ENCODE measurements at places on chromosomes 6 and 20.

- peak; percentile 74 for DNase-seq
Measured at GRCh38 chr6:113854531-113855499, 2.3 kb upstream of the MARCKS start.

GRCh38 chr6:26195924-26196845 is 109.0 kb downstream of the HFE start:
- no peak for DNase-seq

DNA sequence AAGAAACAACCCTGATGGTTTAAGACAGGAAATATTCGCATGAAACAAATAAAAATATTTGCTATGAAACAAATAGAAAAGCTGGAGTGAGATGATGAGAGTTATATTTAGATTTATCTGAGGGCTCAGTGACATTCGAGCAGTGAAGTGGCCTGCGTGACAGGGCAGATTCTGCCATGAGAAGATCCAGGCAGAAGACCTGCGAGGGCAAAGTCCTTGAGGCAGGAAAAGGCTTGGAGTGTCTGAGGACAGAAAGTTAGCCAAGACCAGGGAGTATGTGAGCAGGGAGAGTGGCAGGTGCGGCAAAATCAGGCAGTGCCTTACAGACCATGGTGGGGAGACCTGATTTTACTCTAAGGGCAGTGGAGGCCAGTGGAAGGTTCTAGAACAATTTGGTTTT is 66.9 kb upstream of the RIN2 start:
- DNase-seq: no peak

GRCh38 chr6:154386848-154387717 is 30.5 kb upstream of the IPCEF1 start:
- DNase-seq: no peak

DNA sequence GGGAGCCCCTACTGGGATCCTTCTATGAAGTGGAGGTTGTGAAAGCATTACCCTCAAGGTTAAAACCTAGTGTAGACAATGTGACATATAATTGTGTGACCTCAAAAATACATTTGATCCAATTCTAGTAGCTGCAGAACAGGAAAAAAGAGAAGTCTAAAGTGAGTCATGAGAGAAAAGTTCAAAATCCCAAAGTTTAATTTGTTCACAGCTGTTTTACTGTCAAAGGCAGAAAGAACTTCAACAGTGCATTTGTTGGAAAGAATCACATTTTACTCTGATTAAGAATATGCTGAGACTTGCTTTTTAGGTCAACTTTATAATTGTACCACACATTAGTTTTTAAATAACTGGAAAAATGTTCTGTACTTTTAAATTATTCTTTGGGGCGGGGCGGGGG is 1027.4 kb upstream of the FLRT3 start:
- DNase-seq: no peak

- DNase-seq: peak; percentile 43
Measured at GRCh38 chr6:44128020-44128917, 915 bp downstream of the TMEM63B start.

- no peak for DNase-seq
Measured at GRCh38 chr20:19992996-19993908, 23.9 kb upstream of the NAA20 start.

DNA sequence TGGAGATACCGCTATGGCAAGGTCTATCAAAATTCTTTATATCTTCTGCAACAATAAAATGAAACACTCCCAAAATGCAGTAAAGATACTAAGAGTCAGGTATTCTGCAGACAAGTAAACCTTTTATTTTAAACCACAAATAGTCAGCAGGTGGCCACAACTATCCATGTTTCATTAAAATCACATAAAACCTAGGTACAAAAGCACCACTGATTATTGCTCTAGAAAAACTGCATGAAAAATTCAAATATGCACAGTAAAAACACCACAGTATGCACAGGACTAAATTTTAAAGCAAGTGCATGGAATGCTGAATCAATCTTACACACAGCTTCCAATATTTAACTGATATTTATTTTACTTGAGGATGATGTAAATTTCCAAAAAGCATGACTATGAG is 33.3 kb downstream of the HMGN3 start:
- no peak for DNase-seq

- DNase-seq: no peak
Measured at GRCh38 chr20:24979036-24979960, 13.3 kb downstream of the APMAP start.

GRCh38 chr6:4253604-4254231 is 118.3 kb upstream of the ECI2 start:
- no peak for DNase-seq

GRCh38 chr6:68328156-68328555 is 306.9 kb upstream of the ADGRB3 start:
- no peak for DNase-seq

DNA sequence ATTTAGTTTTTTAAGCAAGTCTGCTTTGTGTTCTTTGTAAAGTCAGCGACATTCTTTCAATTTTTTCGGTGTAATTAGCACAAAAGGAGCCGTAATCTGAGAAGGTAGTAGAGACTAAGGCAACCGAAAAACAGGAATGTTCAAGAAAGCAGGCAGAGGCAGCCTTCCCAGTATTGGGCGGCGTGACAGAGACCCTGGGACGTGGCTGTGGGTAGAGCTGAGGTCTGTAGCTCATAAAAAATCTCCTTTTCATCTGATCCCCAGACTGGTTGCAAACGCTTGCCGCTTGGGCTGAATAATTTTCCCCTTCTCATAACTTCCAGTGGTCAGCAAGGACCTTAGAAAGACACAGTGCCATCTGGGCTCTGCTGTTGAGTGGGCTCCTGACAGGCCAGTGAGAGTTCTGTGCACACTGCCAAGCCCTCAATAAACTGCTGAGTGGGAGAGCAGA is 30.8 kb downstream of the GNAS start:
- DNase-seq: no peak

DNA sequence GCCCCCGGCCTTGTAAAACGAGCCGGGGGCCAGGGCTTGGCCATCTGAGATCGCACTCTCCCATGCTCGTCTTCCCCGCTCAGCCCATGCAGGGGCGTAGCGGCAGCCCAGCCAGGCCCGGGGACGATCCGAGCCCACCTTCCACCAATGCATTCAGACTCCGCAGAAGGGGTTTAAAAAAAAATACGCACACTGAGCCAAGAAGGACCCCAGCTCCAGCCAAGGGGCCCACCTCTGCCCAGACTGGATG is 320 bp downstream of the GSTA4 start:
- DNase-seq: no peak

GRCh38 chr6:74366634-74367033 is 670.6 kb downstream of the CD109 start:
- no peak for DNase-seq

- no peak for DNase-seq
Measured at GRCh38 chr6:88914895-88915598, 48.4 kb downstream of the RNGTT start.

DNA sequence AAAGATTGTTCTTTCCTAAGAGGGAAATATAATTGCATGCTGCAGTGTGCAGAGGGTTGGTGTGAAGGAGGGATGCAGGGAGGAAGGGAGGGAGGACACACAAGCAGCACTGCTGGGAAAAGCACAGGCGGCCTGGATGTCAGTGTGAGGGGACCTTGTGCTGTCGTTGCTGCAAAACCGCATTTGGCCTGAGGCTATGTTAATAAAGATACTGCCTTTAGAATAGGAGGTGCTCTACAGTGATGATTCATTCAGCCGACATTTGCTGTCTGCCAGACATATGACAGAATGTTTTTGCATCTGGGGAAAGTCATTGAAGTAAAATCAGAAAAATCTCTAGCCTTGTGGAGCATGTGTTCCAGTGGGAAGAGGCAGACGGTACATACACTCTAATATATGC is 50.5 kb upstream of the TRIM26 start:
- DNase-seq: no peak

DNA sequence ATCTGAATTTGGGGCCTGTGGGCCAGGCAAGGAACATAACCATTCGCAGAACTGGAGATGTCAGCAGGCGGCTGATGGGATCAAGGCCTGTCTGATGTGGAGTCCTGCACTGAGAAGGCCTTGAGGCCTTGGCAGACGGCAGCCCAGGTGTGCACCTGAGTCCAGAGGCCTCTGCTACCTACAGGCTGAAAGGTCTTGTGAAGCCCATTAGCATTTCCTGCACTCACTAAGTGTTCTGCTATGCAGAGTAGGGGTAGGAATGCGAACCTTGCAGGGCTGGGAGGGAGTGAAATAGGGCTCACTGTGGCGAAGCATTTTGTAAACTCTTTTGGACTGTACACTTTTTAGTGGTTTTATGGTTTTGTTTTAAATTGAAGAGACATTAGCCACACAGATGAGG is 48.3 kb upstream of the RNF24 start:
- DNase-seq: no peak

- no peak for DNase-seq
Measured at GRCh38 chr6:15770347-15771143, 107.7 kb upstream of the DTNBP1 start.

DNA sequence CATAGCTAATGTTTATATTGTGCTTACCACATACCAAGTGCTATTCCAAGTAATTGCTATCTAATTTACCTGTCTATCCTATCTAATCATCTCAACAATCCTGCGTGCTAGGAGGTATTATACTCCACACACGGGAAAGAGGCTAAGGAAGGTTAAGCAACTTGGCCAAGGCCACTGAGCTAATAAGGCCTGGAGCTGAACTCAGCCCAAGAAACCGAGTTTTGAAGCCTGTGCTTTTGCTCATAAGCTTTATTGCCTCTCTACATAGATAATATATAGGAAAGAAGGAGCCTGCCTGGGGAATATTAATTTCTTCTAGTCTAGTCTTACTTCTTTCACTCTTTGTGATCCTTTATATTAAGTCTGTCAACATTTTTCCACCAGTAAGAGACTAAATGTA is 67.8 kb upstream of the ADGRF4 start:
- no peak for DNase-seq

DNA sequence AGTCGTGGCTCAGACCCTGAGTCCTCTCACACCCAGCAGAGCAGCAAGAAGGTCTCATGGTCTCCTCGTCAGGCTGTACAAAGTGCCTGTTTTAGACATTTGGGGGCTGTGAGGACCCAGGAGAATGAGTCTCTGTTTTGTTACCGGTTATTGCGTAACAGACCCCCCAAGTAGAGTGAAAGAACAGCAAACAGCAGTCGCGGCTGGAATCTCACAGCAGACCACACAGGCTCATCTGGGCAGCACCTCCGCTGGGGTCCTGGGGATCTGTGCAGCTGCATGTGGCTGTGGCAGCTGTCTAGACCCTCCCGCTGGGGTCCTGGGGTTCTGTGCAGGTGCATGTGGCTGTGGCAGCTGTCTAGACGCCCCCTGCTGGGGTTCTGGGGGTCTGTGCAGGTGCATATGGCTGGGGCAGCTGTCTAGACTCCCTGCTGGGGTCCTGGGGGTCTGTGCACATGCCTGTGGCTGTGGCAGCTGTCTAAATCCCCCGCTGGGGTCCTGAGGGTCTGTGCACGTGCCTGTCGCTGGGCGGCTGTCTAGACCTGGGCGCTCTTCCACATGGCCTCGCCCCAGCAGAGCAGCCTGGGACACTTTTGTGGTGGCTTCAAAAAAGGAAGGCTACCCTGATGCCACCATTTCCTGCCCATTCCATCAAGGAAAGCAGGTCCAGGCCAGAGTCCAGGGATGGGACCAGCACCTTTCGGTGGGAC is 24.7 kb downstream of the ENTPD6 start:
- no peak for DNase-seq

DNA sequence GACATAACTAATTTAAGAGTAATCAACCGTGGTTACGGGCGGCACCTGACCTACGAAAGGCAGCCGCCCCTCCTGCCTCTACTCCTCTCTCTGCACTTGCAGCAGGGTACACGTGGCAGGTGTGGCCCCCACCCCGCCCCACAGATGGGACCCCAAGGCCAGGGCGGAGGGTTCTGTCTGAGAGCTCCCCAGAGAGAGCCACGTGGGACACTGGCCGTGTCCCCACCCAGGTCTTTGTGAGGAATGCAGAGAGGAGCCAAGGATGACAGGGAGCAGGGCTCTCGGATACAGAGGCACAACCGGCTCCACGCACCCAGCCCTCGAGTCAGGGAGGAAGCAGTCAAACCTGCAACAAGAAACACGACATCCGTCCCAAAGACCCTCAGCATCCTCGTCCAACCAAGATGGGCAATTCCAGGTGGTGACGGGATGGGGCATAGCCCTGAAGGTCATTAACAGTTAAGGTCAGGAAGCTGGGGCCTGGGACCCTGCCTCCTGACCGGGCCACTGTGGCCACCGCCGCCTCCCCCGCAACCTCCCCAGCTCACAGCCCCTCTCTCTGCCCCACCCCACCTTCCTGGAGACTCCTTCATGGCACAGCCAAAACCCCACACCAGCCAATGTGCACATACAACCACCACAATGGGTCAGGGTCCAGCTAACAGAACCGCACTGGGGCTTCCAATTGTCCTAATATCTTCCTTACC is 47.1 kb downstream of the TAF4 start:
- DNase-seq: no peak

DNA sequence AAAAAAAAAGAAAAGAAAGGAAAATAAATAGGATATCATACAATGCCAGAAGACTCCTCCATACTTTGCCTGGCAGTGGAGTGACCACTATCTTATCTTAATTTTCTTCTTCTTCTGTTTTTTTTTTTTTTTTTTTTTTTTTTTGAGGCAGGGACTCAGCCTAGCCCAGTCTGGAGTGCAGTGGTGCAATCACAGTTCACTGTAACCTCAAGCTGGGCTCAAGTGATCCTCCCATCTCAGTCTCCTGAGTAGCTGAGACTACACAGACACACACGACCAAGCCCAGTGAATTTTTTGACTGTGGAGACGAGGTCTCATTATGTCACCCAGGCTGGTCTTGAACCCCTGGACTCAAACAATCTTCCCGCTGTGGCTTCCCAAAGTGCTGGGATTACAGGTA is 17.1 kb upstream of the MMP9 start:
- DNase-seq: no peak

DNA sequence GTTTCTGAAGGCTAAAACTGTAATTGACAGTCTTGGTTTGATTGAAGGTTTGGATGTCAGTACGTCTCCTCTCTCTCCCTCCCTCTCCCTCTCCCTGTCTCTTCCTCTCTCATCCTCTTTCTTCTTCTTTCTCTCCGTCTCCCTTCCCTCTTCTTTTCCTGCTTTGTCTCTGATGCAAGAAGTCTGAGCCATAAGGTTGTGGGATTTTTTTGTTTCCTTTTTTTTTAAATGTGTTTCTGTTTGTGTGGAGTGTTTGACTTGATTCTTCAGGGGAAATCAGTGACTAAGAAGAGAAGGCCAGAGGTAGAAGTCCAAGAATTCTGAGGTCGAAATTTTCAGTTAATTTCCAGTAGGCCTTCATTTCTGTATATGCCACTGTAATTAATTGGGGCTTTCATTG is 111.9 kb downstream of the FOXO3 start:
- DNase-seq: no peak

GRCh38 chr20:58146746-58147140 is 81.7 kb downstream of the ANKRD60 start:
- no peak for DNase-seq

DNA sequence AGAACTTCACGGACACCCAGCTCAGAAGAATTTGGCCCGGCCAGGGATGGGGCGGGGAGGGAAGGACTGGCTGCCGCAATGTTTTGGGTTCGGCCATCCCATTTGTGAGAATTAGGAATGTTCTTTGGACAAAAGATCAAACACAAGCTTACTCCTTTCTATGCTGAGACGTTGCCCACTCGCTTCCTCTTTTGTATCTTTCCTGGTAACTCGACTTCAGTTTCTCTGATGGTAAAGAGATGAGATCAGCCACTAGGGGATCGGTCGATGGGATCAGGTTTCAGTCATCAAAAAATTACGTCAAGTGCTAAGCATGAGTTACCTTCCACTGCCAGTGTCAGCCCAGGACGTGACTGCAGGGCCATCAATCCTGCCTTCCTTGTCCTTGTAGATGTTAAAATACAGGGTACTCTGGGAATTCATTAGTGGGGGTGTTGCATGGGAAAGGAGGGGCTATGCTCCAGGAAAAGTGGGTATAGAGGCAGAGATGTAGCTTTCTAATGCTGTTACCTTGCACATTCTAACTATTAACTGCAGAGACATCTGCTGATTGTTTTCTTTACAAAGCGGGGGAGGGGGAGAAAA is 190.2 kb downstream of the TSHZ2 start:
- no peak for DNase-seq

All from memory B cell (primary cell).